Subcutaneous adipose tissue (tissue), 4 donors: ENCODE measurements at places on chromosomes 7 and 10. TPM values are rescaled to one million over a fixed set of nuclear protein-coding genes. Genes with fewer than 3 reads are reported as not detected.

ZPBP gene
- not detected for total RNA-seq

RASA4B gene
- 8.5 TPM for total RNA-seq

FLNC gene
- 10.3 TPM for total RNA-seq

LEP gene
- total RNA-seq, result 206 TPM

NEUROD6 gene
- not detected for total RNA-seq

IGFBP3 gene
- 551 TPM for total RNA-seq

SMO gene
- total RNA-seq, result 4.0 TPM

HIBADH gene
- total RNA-seq, result 72.7 TPM

ZNF503 gene
- total RNA-seq, result 4.1 TPM

PARD3 gene
- 50.0 TPM for total RNA-seq

SPDYE5 gene
- not detected for total RNA-seq

ADO gene
- 13.4 TPM for total RNA-seq

MYOZ1 gene
- not detected for total RNA-seq

ZNF365 gene
- not detected for total RNA-seq

EPHB4 gene
- 16.5 TPM for total RNA-seq

LIPJ gene
- 0.75 TPM for total RNA-seq

PAX4 gene
- not detected for total RNA-seq

GPC2 gene
- 0.66 TPM for total RNA-seq

KCNMA1 gene
- total RNA-seq, result 91.5 TPM

HELLS gene
- total RNA-seq, result 8.5 TPM

EVX1 gene
- total RNA-seq, result not detected

VSTM4 gene
- 38.2 TPM for total RNA-seq

CLIP2 gene
- total RNA-seq, result 10.0 TPM

OPN1SW gene
- not detected for total RNA-seq

IFIT1B gene
- not detected for total RNA-seq

DNAJC12 gene
- total RNA-seq, result not detected

SYCE1 gene
- total RNA-seq, result 1.1 TPM

LOXL4 gene
- total RNA-seq, result 10.4 TPM

TMEM213 gene
- total RNA-seq, result not detected

GPNMB gene
- total RNA-seq, result 803 TPM

NPFFR1 gene
- not detected for total RNA-seq

SFTPD gene
- total RNA-seq, result 1.1 TPM

NOS3 gene
- total RNA-seq, result 3.5 TPM

EGFR gene
- total RNA-seq, result 84.0 TPM

LRRC18 gene
- total RNA-seq, result not detected

HYAL4 gene
- not detected for total RNA-seq

RSPH10B2 gene
- total RNA-seq, result not detected

KAZALD1 gene
- 3.4 TPM for total RNA-seq

SPDYE11 gene
- not detected for total RNA-seq

PALD1 gene
- 2.8 TPM for total RNA-seq

CPA2 gene
- not detected for total RNA-seq

CRHR2 gene
- total RNA-seq, result not detected

OR2A5 gene
- not detected for total RNA-seq

SNCG gene
- 362 TPM for total RNA-seq

PTF1A gene
- not detected for total RNA-seq

PON3 gene
- 4.3 TPM for total RNA-seq

AMZ1 gene
- total RNA-seq, result 0.22 TPM

FAM25A gene
- not detected for total RNA-seq

ZNF425 gene
- total RNA-seq, result 1.2 TPM
